ENCODE measurements at places on chromosomes 4 and X. TPM values are rescaled to one million over a fixed set of nuclear protein-coding genes. Genes with fewer than 3 reads are reported as not detected.
A peak's percentile ranks its signal among the peaks of the same experiment; 100 is the strongest.

DNA sequence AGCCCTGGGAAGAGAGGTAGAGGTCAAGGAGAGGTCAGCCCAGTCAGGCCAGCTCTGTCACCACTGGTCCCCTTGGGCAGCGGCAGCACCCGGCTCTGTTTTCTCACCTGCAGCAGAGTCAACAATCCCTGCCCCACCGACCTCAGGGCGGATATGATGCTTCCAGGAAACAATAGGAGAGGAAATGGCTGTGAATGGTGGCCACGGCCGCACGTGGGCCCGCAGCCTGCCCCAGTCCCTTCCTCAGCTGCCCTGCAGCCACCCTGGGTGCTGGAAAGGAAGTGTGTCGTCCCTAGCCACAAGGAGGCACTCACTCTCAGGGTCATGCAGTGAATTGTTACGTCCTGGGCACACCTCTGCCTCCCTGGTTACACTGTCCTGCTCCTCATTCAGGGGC is 92.5 kb upstream of the ENPP6 start:
- H3K27ac ChIP-seq = no peak overlapping the region
- H3K4me1 ChIP-seq = peaks cover 19% of the 10 kb centered on the region
- DNase-seq = peak; percentile 56
- H3K4me3 ChIP-seq = no peak overlapping the region
- H3K36me3 ChIP-seq = no peaks in the 10 kb centered on the region

DNA sequence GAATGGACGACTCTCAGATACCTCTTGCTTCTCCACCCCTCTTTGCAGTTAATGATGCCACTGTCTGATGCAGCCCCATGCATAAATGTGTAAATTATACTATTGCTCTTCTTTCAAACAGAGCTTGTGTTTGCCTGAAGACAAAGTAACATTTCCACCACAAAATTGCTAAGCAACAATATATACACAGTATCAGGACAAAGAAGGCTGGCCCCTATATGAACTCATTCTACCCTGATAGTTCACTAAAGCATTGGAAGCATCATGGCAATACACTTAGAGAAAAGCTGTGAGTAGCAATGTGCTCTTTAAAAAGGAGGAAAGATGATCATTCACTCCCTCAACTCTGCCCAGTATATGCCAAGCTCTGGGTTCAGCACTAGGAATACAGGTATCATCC is 427.0 kb upstream of the CPEB2 start:
- H3K36me3 ChIP-seq = no peaks in the 10 kb centered on the region
- H3K4me1 ChIP-seq = no peaks in the 10 kb centered on the region
- DNase-seq = no peak
- H3K4me3 ChIP-seq = no peak overlapping the region
- no peak overlapping the region for H3K27ac ChIP-seq

DNA sequence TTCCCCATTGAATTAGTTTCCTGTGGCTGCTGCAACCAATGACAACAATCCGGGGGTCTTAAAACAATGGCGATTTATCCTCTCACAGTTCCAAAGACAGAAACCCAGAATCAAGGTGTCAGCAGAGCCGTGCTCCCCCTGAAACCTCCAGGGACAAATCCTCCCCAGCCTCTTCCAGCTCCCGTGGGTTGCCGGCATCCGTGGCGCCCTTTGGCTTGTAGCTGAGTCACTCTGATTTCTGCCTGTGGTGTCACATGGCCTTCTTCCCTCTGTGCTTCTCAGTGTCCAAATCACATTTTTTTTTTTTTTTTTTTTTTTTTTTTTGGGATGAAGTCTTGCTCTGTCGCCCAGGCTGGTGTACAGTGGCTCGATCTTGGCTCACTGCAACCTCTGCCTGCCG is 64.5 kb upstream of the STX18 start:
- H3K36me3 ChIP-seq = no peaks in the 10 kb centered on the region
- no peaks in the 10 kb centered on the region for H3K27me3 ChIP-seq
- no peak overlapping the region for H3K27ac ChIP-seq
- no peak overlapping the region for H3K4me3 ChIP-seq

ABCE1 gene
- total RNA-seq = 36.5 TPM

ZNF81 gene
- total RNA-seq = 8.2 TPM

GRCh38 chr4:103757631-103758030 is 37.8 kb upstream of the TACR3 start:
- no peaks in the 10 kb centered on the region for H3K27me3 ChIP-seq
- DNase-seq = no peak
- H3K36me3 ChIP-seq = no peaks in the 10 kb centered on the region
- H3K27ac ChIP-seq = no peak overlapping the region
- H3K4me3 ChIP-seq = no peak overlapping the region
- H3K4me1 ChIP-seq = no peaks in the 10 kb centered on the region

Data from transverse colon (tissue), 4 donors.